ENCODE measurements at places on chromosomes 7 and 10. TPM values are rescaled to one million over a fixed set of nuclear protein-coding genes. Genes with fewer than 3 reads are reported as not detected.

The PAPOLB gene
- 3.8 TPM for total RNA-seq

The TAS2R5 gene
- 13.5 TPM for total RNA-seq

The PIK3AP1 gene
- total RNA-seq: 3.1 TPM

The TRPV6 gene
- 0.94 TPM for total RNA-seq

The FZD1 gene
- total RNA-seq: 9.7 TPM

The PRPS1L1 gene
- not detected for total RNA-seq

The ZNF735 gene
- not detected for total RNA-seq

The PKD2L1 gene
- not detected for total RNA-seq
